Activated CD4-positive, alpha-beta T cell treated with anti-CD3 and anti-CD28 coated beads, Interleukin-2, amount 10 ng/mL, durations not matched to agents 24 days and 14 days (primary cell): ENCODE measurements at places on chromosomes 5 and 9. TPM values are rescaled to one million over a fixed set of nuclear protein-coding genes. Genes with fewer than 3 reads are reported as not detected.

Gene PCDHA11
- not detected in 2 replicates for total RNA-seq

DNA sequence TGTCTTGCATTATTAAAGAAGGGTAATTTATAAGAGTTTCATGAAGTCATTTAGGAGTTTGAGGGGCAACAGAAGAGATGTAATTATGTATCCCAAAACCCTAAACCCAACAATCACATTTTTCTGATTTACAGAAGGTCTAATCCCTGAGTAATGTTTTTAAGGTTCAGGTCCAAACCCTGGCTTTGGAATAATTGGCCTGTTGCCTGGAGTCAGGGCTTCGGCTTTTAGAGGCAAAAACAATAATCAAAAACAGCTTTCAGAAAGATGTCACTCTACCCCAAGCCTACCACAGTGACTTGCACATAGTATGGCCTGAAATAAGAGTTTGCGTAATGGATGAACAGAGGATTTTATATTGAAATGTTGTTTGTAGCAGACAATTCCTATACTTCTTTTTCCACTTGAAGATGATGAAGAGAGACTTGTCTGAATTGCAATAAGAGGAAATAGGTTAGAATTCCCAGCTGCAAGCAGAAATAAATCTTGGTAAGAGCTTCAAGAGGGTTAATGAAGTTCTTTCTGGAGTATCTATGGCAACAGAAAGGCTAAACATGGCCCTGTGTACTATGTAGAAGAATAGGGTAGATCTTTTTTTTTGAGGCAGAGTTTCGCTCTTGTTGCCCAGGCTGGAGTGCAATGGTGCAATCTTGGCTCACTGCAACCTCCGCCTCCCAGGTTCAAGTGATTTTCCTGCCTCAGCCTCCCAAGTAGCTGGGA lies 152.0 kb downstream of the GPBP1 start:
- DNase-seq, result no peak

GRCh38 chr5:81542242-81542641 lies 148.3 kb upstream of the ACOT12 start:
- DNase-seq, result no peak

GRCh38 chr5:106720367-106720766 lies 950.4 kb downstream of the EFNA5 start:
- no peak for DNase-seq

- no peak for DNase-seq
Measured at GRCh38 chr9:76744336-76744735, 19.9 kb upstream of the PCA3 start.

DNA sequence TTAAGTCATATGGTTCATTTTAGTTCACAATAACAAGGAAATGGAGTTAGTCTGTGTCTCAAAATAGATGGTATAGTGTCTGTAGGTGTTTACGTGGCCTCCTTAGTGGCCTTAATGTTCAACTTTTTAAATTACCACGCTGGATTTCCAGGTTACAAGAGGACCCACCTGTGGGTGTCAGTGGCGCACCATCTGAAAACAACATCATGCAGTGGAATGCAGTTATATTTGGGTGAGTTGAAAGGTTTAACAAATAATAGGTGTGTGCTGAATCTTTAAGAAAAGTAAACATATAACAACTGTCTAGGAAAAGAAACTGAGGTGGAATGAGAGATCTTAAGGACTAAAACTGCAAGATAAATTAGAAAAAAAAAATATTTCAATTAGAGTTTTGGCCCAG lies 2.9 kb downstream of the UBE2B start:
- peak; percentile 67 for DNase-seq

Gene DOCK2
- total RNA-seq, result 206 and 215 TPM in 2 replicates

DNA sequence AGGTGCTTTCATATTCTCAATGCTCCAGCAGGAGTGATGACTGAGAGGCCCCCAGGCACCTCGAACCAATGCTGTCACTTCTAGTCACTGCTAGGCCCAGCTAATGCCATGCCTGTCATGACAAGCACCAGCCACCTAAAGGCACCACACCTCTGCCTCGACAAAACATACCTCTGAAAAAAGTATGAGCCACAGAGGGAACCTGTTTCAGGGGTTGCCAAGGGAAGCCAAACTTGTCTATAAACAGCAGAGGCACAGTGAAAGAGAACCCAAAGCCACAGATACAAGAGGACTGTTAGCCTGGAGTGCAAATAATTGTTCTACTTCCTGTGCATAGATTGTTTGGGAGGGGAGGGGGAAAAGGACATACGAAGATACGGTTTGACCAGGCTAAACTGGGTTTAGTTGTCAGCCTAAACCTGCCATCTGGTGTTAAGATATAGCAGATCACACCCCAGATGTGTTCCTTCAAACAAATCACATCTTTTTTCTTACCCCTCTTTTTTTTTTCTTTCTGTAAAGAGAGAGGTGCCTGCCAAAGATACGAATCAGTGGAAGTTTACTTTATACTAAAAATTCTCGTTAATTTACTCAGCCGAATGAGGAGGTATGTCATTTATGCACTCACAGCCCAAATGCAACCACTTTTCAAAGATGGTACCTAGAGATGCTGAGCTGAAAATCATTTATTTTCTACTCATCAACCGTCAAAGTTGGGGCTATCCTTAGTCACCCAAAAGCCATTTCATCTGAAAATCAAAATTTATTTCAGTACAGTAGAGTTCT lies 45.7 kb downstream of the BNC2 start:
- no peak for DNase-seq

Gene CDO1
- total RNA-seq, result 0.45 and 0.82 TPM in 2 replicates

GRCh38 chr9:133547116-133547515 lies 12.6 kb downstream of the ADAMTSL2 start:
- DNase-seq, result no peak

DNA sequence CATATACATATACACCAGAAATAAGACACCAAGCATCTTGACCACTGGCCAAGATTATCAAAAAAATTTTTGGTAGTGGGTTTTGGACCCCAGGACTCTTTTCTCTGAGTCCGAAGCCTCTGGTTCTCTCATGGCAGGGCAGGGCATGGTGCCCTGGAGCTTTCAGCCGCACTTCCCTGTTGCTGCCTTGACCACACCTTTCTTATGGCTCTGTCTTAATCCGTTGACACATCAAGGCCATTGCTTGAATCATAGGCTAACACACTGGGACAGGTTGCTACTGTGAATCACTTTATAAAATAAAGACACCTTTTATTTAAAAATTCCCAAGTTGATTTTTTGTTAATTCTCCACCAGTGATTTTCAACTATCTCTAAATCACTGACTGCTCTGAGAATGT lies 45.4 kb upstream of the CAST start:
- DNase-seq, result no peak

Gene HK3
- 0.21 and 0.85 TPM in 2 replicates for total RNA-seq

Gene C9
- total RNA-seq, result not detected in 2 replicates

GRCh38 chr5:112586596-112587062 lies 151.1 kb upstream of the APC start:
- no peak for DNase-seq

DNA sequence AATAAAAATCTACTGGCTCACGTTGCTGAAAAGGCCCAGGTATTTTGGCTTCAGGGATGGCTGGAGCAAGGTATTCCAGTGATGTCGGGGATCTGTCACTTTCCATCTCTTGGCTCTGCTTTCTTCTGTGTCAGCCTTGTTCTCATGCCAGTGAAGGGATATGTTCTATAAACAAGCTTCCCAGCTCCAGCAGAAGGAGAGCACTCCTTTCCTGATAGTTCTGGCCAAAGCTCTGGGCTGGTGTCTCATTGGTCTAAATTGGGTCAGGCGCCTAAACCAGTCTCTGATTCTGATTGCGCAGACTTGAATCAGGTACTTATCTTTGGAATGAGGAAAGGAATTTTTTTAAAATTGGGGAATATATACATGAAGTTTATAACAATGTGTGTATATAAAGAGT lies 5.1 kb downstream of the SNX30 start:
- no peak for DNase-seq

DNA sequence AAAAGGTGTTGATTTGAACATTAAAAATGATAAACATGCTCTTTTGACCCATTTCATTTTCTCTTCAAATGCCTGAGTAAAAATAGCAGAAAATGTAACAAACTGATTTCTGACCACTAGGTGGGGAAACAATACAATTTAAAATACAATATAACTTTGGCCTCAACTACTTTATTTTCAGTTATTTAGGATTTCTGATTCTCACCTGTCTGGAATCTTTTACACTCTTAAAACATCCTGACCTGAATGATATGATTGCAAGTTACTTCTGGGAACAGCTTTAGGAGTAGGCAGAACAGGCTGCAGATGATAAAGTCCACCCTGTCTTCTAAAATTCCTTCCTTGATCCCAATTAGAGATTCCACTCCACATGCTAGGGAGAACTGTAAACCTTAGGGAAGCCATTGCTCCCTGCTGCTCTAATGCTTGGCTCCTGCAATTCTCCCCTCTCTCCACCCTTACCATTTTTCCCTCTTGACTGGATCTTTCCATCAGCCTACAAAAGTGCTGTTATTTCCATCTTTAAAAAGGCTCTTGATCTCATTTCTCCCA lies 70.3 kb downstream of the FYB1 start:
- DNase-seq, result no peak

Gene IL7R
- total RNA-seq, result 57.7 and 64.1 TPM in 2 replicates

Gene PKD2L2
- total RNA-seq, result not detected in 2 replicates

- no peak for DNase-seq
Measured at GRCh38 chr5:94776167-94776566, 157.7 kb downstream of the SLF1 start.
